ENCODE measurements at places on chromosomes 2 and 18. TPM values are rescaled to one million over a fixed set of nuclear protein-coding genes. Genes with fewer than 3 reads are reported as not detected.

ARHGEF4 gene
- 0.05 TPM for total RNA-seq

- peak overlapping the region; percentile 95 for H3K4me3 ChIP-seq
- peaks cover 5% of the 10 kb centered on the region for H3K27me3 ChIP-seq
- peaks cover 12% of the 10 kb centered on the region for H3K4me1 ChIP-seq
- peaks cover 22% of the 10 kb centered on the region for H3K36me3 ChIP-seq
- no peak for DNase-seq
Observed at GRCh38 chr2:27135478-27135955, 1.1 kb upstream of the PREB start.

DNA sequence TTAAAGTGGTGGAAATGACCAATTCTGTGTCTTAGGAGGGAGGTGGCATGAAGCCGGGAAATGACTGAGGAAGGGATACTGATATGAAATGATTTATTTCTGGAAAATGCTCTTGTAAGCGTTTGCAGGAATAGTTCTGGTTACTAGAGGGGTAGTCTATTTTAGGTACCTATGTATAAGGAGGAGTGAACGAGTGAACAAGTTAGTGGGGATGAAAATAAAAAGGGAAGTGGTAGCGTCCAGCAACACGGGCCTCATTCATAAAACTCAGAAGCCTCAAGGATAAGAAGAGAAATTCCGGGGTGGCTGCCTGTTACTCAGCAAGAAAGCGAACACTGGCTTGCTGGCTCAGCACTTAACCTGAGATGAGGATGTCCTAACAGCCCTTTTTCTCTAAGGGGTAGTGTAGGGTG is 303.3 kb downstream of the NCKAP5 start:
- no peaks in the 10 kb centered on the region for H3K36me3 ChIP-seq
- H3K27ac ChIP-seq, result no peak overlapping the region
- H3K4me3 ChIP-seq, result no peak overlapping the region
- DNase-seq, result no peak
- H3K4me1 ChIP-seq, result no peaks in the 10 kb centered on the region

- no peak for DNase-seq
- H3K4me1 ChIP-seq, result peaks cover 77% of the 10 kb centered on the region
- H3K27me3 ChIP-seq, result peaks cover 6% of the 10 kb centered on the region
- peak overlapping the region; percentile 84 for H3K4me3 ChIP-seq
- H3K36me3 ChIP-seq, result peaks cover 5% of the 10 kb centered on the region
Observed at GRCh38 chr2:239266434-239266766, 134.4 kb downstream of the HDAC4 start.

DSG4 gene
- total RNA-seq, result not detected

IL36RN gene
- not detected for total RNA-seq

- no peak overlapping the region for H3K27ac ChIP-seq
- H3K27me3 ChIP-seq, result peaks cover 74% of the 10 kb centered on the region
- H3K36me3 ChIP-seq, result peaks cover 4% of the 10 kb centered on the region
- peak overlapping the region; percentile 11 for H3K4me3 ChIP-seq
Observed at GRCh38 chr2:199463708-199464605, 6.2 kb upstream of the SATB2 start.

DNA sequence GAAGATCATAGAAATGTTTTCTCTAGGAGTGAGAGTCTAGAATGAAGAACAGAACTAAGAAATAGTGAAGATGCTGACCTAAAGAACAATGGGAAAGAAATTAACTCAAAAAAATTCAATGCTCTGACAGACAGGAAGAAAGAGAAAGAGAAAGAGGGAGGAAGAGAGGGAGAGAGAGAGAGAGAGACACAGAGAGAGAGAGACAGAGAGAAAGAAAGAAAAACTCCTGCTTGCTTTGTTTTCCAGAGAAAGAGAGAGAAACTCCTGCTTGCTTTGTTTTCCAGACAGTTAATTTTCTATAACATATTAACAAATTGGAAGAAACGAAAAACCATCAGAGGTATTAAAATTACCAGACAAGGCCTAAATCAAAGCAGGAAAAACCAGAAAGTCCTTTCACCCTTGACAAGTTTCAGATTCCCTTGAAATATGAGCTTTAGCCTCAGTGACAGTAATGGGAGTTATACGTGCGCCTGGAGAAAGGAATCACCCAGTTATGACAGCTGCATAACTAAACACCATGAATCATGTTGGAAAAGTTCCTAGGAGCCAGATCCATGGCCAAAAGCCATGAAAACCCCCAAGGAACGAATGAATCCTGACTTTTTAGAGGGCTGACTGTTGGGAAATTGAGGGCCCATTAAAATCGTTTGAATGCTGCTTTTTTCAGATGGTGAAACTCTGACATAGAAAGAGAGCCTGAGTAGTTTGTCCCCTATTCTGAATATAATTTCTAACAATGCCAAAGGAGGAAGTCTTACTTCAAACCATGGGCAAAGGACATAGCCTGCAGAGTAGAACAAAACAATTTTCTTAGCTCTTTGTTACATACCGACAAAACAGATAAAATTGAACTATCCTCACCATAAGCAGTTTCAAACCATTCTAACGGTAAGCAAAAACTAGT is 228.6 kb upstream of the CHST9 start:
- H3K4me3 ChIP-seq, result no peak overlapping the region
- no peak overlapping the region for H3K27ac ChIP-seq
- H3K27me3 ChIP-seq, result peaks cover 2% of the 10 kb centered on the region

RGPD3 gene
- total RNA-seq, result 0.16 TPM

HSBP1L1 gene
- 10.0 TPM for total RNA-seq

SYT4 gene
- not detected for total RNA-seq

DNA sequence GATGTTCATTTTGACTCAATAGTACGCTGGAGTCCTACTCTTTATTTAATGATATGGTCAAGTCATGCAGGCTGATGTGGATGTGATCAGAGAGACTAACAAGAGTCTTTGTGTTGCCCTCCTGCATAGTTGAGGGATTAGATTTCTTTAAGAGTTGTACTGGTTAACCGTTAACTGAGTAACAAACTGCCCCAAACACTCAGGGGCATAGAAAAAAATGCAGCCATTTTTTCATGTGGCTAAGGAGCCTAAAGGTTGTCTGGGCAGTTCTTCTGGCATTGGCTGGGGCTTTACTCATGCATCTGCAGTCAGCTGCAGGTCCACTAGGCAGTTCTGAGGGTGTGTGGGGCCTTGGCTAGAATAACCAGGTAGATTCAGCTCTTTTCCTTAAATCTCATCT is 32.5 kb downstream of the DOCK10 start:
- H3K4me1 ChIP-seq, result peaks cover 81% of the 10 kb centered on the region
- H3K4me3 ChIP-seq, result no peak overlapping the region
- H3K27me3 ChIP-seq, result no peaks in the 10 kb centered on the region
- peaks cover 33% of the 10 kb centered on the region for H3K36me3 ChIP-seq

- no peak for DNase-seq
- no peaks in the 10 kb centered on the region for H3K36me3 ChIP-seq
- H3K27ac ChIP-seq, result no peak overlapping the region
Observed at GRCh38 chr2:125456693-125457363, 1199.1 kb upstream of the GYPC start.

- no peak overlapping the region for H3K4me3 ChIP-seq
- H3K36me3 ChIP-seq, result peaks cover 19% of the 10 kb centered on the region
- H3K27ac ChIP-seq, result no peak overlapping the region
- no peaks in the 10 kb centered on the region for H3K27me3 ChIP-seq
Observed at GRCh38 chr2:7803515-7803914, 878.3 kb upstream of the ID2 start.

- H3K27ac ChIP-seq, result no peak overlapping the region
- H3K4me1 ChIP-seq, result no peaks in the 10 kb centered on the region
- no peak for DNase-seq
- no peak overlapping the region for H3K4me3 ChIP-seq
Observed at GRCh38 chr2:47617028-47617427, 165.9 kb upstream of the MSH6 start.

DNA sequence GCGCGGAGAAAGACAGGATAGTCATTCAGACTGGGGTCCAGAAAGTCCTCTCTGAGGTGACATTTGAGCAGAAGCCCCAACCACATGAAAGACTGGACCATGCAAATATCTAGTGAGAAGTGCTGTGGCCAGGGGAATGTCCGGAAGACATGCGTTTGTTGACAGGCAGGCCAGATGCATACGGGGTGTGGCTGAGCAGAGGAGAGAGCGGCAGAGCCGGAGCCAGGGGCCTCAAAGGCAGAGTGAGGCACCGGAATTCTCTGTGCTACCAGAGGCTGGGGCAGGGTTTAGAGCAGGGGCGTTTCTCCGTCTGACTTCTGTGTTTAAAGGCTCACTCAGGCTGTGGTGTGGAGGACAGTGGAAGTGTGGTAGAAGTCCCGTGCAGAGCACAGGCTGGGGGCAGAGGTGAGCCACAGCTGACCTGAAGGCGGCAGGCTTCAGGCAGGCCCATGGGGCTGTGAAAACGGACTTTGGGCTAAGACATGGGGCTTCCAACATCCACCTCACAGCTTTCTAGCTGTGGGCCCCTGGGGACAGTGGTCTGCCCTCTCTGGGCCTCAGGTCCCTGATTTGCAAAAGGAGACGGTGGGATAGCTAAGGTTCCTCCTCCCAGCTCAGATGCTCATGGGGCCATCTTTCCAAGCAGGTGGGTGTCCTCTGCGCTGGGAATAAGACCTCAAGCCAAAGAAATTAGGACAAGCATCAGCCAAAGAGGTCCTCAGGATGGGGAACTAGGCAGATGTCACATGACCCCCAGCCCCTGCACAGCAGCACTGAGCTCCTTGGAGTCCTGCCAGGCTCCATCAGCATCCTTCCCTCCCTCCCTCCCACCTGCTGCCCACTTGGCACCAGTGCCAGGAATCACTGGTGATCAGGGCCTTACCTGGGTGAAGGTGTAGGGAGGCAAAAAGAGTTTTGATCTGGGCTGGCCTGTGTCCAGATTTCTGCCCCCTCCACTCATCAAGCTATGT is 11.2 kb downstream of the RUFY4 start:
- H3K4me3 ChIP-seq, result no peak overlapping the region
- H3K27me3 ChIP-seq, result peaks cover under 1% of the 10 kb centered on the region
- no peak overlapping the region for H3K27ac ChIP-seq
- no peaks in the 10 kb centered on the region for H3K36me3 ChIP-seq
- H3K4me1 ChIP-seq, result no peaks in the 10 kb centered on the region
- no peak for DNase-seq

DNA sequence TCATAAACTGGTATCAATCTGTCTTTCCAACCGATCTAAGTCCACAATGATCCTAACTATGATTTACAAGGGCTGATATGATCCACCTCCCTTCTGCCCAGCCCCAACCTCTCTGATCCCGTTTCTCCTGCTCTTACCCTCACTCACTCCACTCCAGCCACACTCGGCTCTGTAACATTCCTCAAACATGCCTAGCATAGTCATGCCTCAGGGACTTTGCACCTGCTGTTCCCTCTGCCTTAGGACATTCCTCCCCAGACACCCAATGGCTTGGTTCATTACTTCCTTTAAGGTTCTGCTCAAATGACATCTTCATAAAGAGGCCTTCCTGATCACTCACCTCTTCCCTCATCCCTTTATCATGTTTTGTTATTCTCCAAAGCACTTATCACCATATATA is 9.2 kb downstream of the DUSP11 start:
- no peak for DNase-seq
- H3K27me3 ChIP-seq, result no peaks in the 10 kb centered on the region
- H3K27ac ChIP-seq, result no peak overlapping the region
- H3K36me3 ChIP-seq, result peaks cover 65% of the 10 kb centered on the region
- H3K4me3 ChIP-seq, result no peak overlapping the region

ESCO1 gene
- 20.7 TPM for total RNA-seq

DNA sequence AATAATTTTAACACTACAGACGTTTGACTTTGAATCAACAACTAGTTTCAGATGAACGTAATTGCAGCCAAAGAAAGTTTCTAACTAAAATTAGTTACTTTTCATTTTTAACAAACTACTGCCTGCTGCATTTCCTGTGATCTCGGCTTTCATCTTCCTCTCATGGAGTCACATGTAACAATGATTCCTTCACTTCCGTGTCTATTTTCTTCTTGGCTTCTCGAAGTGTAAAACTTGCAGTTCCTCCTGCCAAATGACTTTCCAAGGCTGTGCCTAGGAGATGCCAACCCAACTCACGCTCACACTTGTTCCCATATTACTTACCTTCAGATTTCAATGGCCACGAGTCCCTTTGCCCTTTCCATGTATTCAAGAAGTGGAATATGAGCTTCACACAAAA is 1406.3 kb upstream of the CELF4 start:
- no peaks in the 10 kb centered on the region for H3K4me1 ChIP-seq
- H3K27ac ChIP-seq, result no peak overlapping the region
- no peak for DNase-seq
- no peaks in the 10 kb centered on the region for H3K36me3 ChIP-seq
- H3K27me3 ChIP-seq, result no peaks in the 10 kb centered on the region

DNA sequence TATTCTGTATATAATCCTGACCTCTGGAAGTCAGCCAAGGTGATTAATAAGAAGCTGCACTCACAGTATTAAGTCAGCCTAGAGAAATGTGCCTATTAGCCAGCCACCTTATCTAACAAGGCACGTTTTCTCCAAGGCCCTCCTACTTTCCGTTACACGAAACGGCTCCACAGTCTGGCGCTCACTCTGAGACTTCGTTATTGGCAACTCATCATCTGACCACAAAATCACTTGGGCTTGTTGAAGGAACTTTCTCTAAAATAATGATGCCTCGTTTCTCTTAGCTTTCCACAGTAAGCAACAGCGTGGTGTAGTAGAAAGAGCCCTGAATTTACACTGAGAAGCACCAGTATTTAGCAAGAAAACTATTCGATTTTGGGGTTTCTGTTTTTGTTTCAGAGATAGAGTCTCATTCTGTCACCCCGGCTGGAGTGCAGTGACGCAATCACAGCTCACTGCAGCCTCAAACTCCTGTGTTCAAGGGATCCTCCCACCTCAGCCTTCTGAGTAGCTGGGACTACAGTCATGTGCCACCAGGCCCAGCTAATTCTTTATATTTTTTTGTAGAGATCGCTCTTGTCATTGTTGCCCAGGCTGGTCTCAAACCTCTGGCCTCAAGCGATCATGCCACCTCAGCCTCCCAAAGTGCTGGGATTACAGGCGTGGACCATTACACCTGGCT is 53.6 kb upstream of the SLC14A1 start:
- DNase-seq, result no peak
- H3K4me3 ChIP-seq, result peak overlapping the region; percentile 46
- H3K36me3 ChIP-seq, result no peaks in the 10 kb centered on the region
- H3K4me1 ChIP-seq, result peaks cover 61% of the 10 kb centered on the region

SERPINB4 gene
- total RNA-seq, result not detected

ANKRD62 gene
- total RNA-seq, result not detected

DNA sequence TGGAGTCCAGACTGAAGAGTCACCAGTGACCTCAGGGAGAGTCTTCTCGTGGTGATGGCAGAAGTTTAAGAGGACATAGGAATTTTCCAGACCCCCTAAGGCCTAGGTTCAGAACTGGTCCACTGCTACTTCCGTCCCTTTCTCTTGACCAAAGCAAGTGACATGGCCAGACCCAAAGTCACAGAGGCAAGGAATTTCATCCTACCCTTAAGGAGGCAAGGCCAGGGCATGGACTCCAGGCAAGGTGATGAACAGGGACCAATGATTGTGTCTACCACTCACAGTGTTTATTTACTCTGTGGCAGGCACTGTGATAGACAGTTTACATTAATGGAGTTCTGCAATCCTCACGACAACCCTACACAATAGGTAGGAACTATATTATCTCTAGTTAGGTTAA is 265.1 kb downstream of the GLI2 start:
- H3K4me3 ChIP-seq, result no peak overlapping the region
- H3K36me3 ChIP-seq, result no peaks in the 10 kb centered on the region
- DNase-seq, result no peak
- no peaks in the 10 kb centered on the region for H3K4me1 ChIP-seq

- H3K36me3 ChIP-seq, result no peaks in the 10 kb centered on the region
- peaks cover 6% of the 10 kb centered on the region for H3K4me1 ChIP-seq
- H3K4me3 ChIP-seq, result no peak overlapping the region
- no peak overlapping the region for H3K27ac ChIP-seq
Observed at GRCh38 chr2:231597014-231597611, 4.4 kb downstream of the TEX44 start.

GRCh38 chr2:174888146-174888545 is 117.0 kb downstream of the CHN1 start:
- no peaks in the 10 kb centered on the region for H3K36me3 ChIP-seq
- no peak overlapping the region for H3K4me3 ChIP-seq
- no peak overlapping the region for H3K27ac ChIP-seq
- DNase-seq, result no peak
